ENCODE measurements at places on chromosomes 5 and 9.

DNA sequence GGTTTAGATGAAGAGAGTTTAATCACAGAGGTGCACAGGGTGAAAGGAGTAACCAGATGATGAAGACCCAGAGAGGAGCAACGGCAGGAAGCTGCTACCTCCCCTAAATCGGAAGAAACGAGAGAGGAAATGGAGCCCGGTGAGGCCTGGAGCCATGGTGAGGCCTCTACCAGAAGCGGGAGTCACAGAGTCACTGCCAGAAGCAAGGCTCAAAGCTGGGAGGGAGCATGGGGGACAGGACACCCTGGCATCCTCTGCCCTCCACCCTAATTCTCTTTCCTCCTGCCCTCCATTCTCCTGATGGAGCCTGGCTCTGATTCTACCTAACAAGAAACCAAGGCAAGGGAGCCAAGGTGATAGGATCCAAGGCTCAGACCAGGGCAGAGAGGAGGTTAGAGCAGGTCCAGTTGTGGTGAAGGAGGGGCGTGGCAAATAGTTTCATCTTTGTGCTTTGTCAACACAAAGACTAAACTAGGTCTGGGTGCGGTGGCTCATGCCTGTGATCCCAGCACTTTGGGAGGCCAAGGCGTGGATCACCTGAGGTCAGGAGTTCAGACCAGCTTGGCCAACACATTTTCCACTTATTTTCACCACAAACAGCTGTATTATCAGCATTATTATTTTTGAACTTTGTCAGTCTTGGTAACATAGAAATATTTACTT lies 134.4 kb upstream of the RAI14 start:
- no peak for DNase-seq

DNA sequence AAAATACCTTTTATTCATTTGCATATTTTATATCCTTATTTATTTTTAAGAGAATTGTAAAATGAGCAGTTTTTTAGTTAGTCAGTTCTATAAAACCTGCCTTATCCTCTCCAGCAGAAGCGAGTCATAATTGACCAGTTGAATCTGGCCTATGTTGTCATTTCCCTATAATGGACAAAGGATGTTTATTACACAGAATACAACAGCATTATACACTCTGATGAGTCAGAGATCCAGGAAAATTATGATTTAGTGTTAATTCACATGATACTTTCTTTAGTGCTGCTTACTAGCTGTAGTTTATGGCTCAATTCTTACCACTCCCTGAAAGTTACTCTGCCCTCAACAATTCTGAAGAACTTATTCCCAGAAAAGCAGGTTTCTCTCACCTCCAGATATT lies 26.8 kb upstream of the LURAP1L start:
- DNase-seq = no peak

DNA sequence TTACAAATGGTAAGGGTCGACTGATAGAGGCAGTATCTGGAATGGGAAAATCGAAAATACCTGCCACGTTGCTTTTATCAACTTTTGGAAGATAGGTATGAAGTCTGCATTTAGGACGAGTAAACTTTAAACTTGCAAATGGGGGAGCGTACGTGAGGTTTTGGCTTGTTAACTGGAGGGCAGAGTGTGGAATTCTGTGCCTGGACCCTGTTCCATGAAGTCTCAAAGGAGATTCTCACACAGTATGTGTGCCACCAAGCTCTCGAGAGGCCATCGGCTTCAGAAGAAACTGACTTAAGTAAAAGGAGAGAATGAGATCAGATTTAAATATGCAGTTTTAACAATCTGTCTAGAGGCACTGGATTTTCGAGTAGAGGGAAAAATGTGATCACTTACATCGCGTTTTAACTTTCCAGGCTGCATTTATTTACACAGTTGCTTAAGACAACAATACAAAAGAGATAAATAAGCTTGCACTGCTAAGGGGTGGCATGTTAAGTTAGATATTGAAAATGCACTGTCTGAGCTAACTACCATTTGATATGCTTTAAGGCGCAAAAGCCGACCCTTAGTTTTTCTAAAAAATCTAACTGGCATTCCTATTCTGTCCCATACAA lies 401.6 kb downstream of the EBF1 start:
- DNase-seq = no peak

GRCh38 chr5:93381057-93381456 lies 200.0 kb downstream of the NR2F1-AS1 start:
- peak; percentile 50 for DNase-seq

DNA sequence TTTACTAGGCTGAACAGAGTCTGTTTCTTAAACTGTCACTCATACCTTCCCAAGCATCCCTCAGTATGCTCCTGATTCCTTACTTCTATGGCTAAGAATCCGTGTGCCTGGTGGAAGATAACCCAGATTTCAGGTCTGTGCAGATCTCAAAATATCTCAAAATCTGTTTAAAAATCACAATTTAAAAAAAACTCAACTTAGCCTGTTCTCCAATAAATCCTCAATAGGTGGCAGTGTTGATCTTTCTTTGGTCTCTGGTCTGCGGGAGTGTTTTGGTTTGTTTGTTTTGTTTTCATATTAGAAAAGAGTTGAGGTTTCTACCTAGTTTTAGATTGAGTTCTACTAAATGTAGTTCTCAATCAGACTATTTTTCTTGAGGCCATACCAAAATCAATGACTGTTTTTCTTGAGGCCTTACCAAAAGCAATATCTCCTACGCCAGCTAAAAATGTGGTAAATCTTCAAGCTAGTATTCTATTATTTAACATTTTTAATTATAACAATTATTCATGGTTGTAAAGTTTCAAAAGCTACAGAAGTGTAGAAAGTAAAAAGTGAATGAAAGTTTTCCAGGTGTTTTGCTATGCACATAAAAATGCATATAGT lies 57.9 kb downstream of the TGFBR1 start:
- DNase-seq = no peak

- DNase-seq = no peak
Observed at GRCh38 chr9:106310782-106311181, 552.2 kb upstream of the ZNF462 start.

DNA sequence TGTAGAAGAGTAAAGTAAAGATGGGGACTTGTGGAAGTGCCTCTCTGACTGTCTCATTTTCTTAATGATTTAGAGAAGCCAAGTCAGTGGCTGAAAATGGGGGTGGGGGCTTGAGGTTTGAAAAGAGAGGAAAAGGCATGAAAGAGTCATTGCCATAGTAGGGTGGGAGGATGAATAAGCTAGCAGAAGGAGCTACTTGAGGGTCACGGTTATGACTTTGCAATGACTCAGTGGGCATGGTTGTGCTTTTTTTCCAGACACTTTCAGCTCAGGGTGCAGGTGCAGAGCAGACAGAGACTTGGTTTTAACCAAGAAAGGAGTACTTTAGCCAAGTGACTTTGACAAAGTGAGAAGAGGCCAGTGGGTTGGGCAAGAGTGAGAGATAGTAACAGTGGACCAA lies 117.8 kb downstream of the PTTG1 start:
- DNase-seq = no peak

GRCh38 chr9:134502809-134503211 lies 138.8 kb upstream of the COL5A1 start:
- peak; percentile 79 for DNase-seq

- no peak for DNase-seq
Observed at GRCh38 chr5:160901656-160902055, 49.6 kb upstream of the ATP10B start.

DNA sequence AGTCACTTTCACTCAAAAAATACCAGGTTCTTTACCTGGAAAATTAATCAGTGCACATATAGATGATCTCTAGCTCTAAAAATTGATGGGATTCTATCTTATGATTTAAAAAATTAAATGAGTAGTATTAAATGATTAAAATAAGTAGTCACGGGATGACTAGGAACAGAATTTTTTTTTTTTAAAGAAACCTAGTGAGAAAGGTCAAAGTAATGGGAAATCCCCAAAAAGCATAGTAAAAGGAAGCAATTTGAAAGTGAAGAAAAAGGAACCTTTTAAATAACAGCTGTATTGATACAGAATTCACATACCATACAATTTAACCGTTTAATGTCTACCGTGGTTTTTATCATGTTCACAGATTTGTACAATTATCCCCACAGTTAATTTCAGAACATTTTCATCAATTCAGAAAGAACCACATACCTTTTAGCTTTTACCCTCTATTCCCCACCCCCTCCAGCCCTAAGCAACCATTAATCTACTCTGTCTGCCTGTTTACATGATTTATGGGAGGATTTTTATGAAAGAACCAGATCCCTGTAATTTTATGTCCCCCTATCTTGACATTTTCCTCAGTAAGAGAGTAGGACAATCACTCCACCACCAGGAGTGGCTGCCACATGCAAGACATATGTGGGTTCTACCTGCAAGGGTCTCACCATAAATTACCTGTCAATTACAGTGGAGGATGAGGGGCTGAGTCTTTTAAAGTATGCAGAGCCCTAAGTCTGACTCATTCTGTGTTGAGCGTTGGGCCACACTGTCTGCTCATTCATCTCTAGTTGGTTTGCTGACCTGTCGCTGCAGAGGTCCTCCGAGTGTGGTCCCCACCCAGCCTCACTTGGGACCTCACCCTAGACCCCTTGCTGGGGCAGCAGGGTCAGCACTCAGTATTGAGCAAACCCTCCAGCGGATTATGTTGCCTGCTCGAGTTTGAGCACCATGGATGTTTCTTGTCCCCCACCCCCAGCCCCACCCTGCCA lies 16.0 kb downstream of the ANKRD33B start:
- no peak for DNase-seq

- no peak for DNase-seq
Observed at GRCh38 chr5:34657988-34658387, 1.9 kb downstream of the RAI14 start.

DNA sequence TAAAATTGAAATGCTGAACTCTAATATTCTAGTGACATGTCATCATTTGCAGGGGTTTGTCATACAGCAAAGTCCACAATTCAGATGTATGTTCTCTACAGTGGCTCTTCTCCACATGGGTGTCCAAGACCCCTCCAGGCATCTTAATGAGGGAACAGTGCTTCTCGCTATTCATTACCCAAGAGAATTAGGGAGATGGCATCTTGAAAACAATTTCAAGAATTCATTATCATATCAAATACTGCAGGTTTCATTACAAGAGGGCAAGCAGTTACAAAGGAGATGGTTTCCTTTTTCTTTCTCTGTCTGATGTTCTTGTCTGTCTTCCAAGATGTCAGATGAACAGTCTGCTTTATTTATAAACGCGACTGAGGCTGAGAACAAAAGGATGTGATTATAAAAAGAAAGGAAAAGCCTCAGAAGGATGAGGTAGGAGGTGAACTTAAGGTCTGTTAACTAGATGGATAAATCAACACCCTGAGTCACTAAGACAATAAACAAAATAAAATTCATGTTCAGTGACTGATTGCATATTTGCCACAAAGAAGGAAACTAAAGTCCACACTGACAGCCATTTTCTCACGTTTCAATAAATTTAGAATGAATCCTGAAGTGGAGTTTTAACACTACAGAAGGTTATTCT lies 326.7 kb upstream of the EFNA5 start:
- no peak for DNase-seq

DNA sequence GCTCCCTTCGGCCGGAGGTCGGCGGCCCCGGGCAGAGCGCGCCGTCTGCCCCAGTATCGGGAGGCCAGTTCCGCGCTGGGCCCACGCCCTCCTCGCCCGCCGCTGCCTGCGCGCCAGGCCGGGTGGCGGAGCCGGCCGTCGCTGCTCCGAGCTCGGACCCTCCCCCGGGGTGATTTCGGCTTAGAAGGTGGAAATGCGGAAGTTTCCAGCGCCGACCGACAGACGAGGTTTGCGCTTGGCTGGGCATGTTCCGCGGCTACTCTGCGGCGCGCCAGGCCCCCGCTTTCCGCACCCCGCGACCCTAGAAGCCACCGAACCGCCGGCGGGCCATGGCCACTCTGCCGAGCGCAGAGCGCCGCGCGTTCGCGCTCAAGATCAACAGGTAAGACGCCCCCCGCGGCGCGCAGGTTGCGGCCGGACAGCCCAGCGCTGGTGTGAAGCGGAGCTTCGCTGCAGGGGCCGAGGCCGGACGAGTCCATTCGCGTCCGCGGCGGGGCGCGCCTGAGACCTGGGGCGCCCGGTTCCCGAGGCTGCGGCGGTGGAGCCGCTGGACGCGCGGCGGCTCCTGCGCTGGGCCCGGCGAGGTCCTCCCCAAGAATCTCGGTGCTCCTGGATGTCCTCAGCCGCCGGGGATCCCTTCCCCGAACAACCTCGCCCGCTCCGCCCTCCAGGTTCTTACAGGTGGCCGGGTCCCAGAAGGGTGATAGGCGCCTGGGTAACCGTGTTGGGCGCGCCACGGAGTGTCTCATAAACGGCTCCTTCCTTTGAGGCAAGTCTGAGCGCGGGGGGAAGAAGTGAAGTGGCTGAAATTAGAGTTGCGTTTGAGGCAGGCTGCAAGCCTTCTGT lies at the start of gene DOCK8:
Gene DOCK8 (plus strand): TSS at position 218 of the 846 bp plus-strand sequence. CDS start 112 bp downstream, at position 330.
- no peak for DNase-seq

DNA sequence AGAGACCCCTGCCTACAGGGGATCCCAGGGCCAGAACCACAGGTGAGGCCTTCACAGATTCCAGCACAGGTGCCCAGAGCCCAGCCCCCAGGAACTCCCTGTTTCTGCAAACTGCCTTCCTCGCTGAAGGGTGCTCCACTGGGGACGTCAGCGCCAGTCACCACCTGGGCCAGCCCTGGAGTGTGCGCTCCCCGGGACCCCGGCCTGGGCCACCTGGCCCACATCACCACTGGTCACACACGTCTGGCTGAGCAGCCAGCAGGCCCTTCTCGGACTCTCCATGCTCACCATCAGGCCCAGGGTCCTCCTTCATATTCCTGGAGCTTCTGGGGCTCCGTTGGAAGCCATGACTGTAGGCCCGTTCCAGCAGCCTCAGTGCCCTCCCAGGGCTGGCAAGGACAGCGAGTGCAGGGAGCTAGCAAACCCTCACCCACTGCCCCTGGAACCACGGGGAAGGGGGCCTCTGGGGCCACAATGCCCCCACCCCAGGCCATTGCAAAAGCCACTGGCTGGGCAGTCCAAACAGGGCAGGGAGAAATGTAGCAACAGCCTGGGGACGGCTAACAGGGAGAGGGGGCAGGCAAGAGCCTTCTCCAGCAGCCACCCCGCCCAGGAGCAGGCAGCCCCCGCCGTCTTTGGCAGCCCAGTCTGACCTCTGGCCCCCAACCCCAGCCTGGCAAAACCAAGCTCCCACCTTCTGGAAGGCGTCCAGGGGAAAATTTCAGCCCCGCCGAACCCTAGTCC lies 1.3 kb downstream of the AGPAT2 start:
- DNase-seq = no peak

DNA sequence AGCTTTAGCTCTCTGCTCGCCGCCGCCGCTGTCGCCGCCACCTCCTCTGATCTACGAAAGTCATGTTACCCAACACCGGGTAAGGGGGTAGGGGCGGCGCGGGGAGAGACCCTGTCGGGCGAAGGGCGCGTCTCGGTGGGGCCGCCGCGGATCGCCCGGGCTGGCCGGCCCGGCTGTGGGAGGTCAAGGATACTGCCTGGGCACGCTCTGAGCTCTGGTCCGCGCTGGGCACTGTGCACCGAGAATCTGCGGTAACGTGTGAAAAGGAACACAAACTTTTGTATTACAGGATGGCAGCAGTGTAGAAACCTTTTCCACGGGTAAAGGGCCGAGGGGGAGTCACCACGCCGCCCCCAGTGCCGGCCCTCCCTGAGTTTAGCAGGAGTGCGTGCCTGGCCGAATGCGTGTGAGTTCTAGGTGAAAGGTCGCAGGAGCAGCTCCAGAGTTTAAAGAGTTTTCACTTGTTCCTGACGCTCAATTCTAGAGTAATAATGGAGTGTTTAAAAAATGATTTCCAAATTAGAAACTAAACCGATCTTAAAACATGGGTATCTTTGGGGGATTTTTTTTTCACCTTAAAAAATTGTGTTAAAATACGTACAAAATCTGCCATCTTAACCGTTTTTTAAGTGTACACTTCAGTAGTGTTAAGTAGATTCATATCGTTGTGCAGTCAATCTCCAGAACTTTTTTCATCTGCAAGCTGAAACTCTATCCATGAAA lies at the start of gene HSDL2:
Gene HSDL2 (plus strand): TSS at position 7 of the 723 bp plus-strand sequence. CDS start 56 bp downstream, at position 63.
- DNase-seq = no peak

GRCh38 chr9:81141961-81142360 lies 547.4 kb downstream of the TLE1 start:
- no peak for DNase-seq

Measured in brain pericyte (primary cell).